ENCODE measurements at places on chromosomes 4 and X.

GRCh38 chr4:141352909-141353525 lies 132.3 kb downstream of the ZNF330 start:
- DNase-seq, result no peak

GRCh38 chr4:128600410-128600809 lies 209.1 kb upstream of the JADE1 start:
- no peak for DNase-seq

- DNase-seq, result no peak
These were observed 32.1 kb upstream of the VEGFD start for GRCh38 chrX:15416133-15416993.

- no peak for DNase-seq
These were observed 10.1 kb downstream of the ANXA3 start for GRCh38 chr4:78561677-78562076.

DNA sequence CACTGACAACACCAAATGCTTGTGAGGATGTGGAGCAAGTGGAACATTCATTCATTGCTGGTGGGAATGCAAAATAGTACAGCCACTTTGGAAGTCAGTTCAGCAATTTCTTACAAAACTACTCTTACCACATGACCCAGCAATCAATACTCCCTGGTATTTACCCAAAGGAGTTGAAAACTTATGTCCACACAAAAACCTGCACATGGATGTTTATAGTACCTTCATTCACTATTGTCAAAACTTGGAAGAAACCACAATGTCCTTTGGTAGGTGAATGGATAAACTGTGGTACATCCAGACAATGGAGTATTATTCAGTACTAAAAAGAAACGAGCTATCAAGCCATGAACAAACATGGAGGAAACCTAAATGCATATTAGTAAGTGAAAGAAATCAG lies 27.5 kb downstream of the HUWE1 start:
- DNase-seq, result no peak

DNA sequence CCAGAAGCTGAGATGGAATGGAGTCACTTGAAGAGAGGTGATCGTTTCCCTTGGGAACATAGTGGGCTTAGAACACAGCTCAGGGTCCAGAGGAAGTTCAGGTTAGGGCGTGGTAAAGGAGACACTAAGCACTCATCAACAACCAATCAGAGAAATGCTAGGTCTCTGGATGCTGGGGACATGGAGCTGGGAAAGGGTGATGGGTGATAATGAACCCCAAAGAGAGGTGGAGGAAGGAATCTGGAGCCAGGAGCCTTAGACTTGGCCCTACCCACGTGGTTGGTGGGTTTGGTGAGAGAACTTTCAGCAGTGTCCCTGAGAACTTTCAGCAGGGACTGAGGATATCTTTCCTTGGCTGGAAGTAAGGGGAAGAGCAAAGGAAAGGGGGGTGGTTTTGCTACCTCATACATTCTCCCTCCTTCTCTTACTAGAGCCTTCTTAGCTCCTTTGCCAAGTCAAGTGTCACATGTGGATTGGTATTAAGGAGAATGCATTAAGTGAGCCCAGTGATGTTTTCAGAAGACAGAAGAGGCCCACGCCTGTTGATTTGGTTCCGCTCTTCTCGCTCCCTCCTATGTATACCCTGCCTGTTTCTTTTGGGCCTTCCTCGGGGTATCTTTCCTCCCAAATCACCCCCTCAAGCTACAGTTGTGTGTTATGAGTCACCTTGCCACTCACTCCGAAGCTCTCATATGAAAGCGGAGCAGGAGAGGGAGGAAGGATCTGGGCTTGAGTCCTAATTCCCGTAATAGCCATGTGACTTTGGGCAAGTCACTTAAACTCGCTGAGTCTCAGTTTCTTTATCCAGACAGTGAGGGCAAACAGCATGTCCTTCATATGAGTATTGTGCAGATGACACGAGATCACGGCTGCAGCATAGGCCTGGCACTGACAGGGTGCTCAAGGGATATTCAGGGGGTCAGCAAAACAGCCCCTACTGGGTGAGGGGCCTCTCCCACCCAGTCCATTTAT lies 63.1 kb downstream of the TSC22D3 start:
- no peak for DNase-seq

DNA sequence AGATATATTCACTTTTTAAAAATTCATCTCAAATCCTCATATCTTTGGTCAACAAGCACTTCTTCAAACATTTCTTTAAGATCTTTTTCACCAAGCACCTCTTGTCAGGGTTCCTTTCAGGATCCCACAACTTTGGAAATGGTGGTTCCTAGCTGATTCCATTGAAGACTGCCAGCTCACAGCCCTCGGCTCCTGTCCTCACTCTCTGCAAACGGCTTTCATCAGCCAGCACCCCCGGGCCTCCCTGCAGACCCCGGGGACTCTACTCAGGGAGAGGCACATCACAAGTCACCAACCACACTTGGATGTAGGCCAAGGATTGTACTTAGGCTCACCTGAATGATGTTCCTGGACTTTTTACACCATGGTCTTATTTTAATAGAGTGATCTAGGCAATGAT lies 20.0 kb downstream of the ZBTB33 start:
- no peak for DNase-seq

DNA sequence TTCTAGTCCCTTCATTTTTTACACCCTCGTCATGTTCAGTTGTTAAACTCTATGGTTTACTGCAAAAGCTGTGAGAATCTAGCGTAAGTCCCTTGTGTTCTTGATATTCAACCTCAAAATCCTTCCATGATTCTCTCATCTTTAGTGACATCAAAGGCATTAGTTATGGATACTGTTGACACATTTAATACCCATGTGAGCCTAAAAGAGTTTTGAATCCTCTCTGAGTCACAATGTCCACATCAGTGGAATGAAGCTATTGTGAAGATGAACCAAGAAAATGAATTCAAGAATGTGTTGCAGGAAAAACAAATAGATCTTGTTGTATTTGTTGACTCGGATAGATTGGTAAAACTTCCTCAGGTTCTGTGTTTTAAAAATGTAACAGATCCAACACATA lies 394.7 kb upstream of the ATOH1 start:
- no peak for DNase-seq

DNA sequence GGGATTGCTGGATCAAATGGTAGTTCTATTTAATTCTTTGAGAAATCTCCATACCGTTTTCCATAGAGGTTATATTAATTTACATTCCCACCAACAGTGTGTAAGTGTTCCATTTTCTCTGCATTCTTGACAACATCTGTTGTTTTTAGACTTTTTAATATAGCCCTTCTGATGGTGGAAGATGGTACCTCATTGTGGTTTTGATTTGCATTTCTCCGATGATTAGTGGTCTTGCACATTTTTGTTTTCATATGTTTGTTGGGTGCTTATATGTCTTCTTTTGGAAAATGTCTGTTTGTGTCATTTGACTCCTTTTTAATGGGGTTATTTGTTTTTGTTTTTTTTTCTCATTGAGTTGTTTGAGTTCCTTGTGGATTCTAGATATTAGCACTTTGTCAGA lies 75.3 kb upstream of the PUDP start:
- DNase-seq, result no peak

DNA sequence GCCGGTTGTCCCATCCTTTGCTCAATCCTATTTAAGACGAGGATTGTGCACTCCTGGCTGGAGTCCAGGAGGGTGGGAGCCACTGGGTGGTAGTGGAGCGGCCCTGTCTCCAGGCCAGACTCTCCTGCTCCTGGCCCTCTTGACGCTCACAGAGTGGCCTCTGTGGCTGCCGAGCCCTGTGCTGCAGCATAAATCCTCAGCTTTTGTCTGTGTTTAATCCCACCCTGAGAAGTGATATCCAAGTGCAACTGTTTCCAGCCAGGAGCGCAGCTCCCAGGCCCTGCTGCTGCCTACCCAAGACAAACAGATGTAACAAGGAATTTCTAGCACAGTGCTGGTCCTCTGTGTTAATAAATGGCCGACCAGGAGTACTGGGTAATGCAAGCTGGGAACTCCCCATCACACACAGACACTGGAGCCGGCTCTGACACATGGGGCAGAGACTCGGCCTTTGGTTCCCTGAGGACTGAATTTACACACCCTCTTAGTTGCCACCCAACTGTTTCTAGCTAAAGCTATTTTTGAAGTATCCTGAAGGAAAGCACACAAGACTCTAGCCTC lies 85.3 kb downstream of the GATB start:
- DNase-seq, result no peak

GRCh38 chr4:24476282-24476681 lies 108.1 kb downstream of the DHX15 start:
- no peak for DNase-seq

- DNase-seq, result no peak
These were observed 3.8 kb upstream of the CENPC start for GRCh38 chr4:67549123-67549522.

DNA sequence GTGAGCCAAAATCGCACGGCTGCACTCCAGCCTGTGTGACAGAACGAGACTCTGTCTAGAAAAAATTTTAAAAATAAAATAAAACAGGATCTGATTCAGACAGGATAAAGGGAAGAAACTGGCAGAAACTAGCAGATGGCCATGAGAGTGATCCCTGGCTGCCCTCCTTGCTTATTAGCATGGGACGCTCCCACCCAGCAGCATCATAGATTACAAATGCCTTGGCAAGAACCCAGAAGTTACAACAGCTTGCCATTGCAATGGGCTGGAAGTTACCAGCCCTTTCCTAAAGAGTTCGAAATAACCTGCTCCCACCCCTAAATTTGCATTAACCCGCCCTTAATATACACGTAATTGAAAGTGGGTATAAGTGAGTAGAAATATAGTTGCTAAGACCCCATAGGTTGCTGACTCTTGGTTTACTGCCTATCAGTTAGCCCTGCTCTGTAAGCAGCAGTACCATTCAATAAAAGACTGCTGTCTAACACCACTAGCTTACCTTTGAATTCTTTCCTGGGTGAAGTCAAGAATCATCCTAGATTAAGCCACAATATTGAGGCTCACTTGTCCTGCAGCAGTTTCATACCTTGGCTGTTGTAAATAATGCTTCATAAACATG lies 9.1 kb upstream of the XAGE2 start:
- DNase-seq, result no peak

GRCh38 chr4:184938871-184939270 lies 79.4 kb upstream of the HELT start:
- DNase-seq, result no peak

- DNase-seq, result no peak
These were observed 1.8 kb downstream of the PNMA5 start for GRCh38 chrX:152992115-152992514.

GRCh38 chrX:54492340-54492739 lies 3.7 kb downstream of the FGD1 start:
- DNase-seq, result no peak

DNA sequence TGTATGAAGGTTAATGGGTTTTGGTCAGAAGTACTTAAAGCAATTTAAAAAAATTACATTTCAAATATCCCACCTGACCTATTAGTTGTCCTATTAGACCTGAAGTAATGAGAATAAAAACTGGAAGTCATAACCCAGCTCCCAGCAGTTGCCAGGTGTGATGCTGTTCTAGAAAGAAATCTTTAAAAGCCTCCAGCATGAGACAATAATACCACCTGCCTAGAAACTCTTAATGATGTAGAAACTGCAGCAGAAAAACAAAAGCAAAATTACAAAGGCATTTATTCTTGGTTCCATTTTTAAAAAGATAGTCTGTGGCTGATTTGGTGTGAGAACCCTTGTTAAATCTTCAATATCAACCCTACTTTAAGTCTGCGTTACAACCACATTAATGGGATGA lies 1137.7 kb upstream of the TENM3 start:
- no peak for DNase-seq

GRCh38 chr4:109728385-109728784 lies 1.5 kb downstream of the PLA2G12A start:
- no peak for DNase-seq

- DNase-seq, result peak; percentile 9
These were observed 807 bp downstream of the USP9X start for GRCh38 chrX:41085878-41086626.

DNA sequence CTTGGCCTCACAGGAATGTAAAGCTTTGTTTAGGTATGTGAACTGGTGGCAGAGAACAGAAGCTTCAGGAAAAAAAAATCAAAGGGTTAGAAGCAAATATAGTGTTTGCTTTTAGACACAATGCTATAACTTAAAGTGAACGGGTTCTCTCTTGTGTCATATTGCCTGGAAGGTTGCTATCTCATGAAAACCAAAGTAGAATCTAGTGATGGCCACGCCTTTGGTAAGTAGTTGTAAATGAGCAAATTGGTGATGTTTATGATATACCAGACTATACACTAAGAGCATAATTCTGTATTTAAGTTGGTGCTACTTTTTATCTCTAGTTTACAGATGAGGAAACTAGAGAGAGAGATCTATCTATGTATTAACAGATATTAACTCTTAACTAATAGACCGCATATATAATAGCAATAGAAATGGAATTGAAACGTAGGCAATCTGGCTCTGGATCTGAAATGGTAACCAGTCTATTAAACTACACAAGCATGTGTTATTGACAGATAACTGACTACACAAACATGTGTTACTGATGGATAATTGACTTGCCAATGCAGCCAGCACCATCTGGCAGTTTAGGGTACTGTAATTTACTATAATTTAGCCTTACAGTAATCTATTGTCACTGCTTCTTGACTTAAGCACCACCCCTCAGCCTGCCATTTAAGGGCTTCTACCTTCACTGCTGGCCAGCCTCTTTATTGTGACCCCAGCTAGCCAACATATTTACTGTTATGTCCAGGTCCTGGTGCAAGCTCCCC lies 40.8 kb downstream of the HCCS start:
- no peak for DNase-seq

- DNase-seq, result no peak
These were observed 29.2 kb downstream of the PRRG1 start for GRCh38 chrX:37378404-37378803.

GRCh38 chrX:13487731-13488505 lies 81.5 kb upstream of the EGFL6 start:
- DNase-seq, result peak; percentile 17

DNA sequence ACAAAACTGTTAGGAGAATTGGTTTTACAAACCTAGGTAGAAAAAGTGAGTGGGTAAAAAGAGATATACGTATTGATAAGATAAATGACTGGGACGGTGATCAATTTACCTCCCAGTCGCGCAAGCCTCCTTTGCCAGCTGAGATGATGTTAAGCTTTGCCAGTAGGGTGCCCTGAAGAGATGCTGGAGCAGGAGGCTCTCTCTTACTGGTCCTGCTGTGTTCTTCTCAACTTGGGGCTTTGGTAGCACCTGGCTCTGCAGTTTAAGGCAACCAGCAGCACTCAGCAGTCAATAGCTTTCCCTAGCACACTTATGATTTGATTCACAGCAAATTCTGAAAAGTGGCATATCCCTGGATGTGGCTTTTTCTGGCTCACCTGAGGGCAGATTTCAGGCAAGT lies 1461.7 kb downstream of the ADGRL3 start:
- DNase-seq, result no peak

DNA sequence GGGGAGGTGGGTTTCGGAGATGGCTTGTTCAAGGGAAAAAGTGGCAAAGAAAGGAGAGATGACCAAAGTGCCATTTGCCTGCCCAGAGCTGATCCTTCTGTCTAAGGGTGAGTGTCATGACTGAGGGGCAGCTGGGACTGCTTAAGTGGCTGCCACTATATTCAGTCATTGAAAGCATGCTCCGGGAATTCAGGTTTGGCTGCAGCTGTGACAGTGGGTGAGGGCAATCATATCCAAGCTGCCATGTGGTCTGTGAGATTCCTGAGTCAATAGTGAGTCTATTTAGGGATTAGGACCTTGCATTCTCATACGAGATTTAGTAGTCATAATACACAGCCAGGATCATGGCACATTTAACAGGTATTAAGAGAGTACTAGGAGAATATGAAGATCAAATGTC lies 138.8 kb upstream of the BANK1 start:
- DNase-seq, result no peak
